ENCODE measurements at places on chromosomes 6 and 20.

GRCh38 chr20:32538526-32538939, 46.6 kb downstream of the NOL4L start:
- no peak for DNase-seq

DNA sequence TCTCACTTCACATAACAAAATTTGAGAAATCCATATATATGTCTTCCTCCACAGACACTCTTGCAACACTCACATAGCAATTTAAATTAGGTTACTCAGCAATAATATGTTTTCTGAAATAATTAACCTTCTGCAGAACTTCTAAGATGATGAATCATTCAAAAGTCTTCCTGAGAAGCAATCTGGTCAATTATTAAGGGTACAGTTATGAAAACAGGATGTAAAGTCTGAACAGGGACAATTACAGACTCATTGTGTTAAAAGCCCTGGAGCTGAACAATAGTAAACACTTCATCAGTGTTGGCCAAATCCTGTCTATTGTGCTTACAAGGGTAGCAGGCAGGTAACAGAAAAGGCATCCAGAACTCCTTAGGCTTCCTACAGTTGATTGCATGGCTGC, 75.4 kb downstream of the FILIP1 start:
- no peak for DNase-seq

DNA sequence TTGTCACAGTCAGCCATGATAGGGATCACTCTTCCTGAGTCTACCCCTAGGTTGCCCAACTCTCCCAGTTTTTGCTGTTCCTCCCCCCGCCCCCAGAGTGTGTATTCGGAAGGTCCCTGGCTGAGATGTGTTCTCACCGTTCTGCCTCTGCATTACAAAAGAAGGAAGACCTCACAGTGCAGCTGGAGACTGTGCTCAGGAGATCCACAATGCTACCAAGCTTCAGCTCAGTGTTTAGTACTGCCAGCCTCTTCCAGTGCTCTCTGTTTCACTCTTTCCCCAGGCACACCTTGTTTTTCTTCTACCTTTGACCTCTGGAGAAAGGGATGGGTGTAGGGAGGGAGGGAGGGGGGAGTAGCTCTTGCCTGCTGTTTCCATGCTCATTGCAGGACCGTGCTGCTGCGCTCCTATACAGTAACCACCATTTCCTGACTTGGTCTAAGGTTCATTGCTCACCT, 13.4 kb upstream of the MOCS1 start:
- DNase-seq: no peak

DNA sequence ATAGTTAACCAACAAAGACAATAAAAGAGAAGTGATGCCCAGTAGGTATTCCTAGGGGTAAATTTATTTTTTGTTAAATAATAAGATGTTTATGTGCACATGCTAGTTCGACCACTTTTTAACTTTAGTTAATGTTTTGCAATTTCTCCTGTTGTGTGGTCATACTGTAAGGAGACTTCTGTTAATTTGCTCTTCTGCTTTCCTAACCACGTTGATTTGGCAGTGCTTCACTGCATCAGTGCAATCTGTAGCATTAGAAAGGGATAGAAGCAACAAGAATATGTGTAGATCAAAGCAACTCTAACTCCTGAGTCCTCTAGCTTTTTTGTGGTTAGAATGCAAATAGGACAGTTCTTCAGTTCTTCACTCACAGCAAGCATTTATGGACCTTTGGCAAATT, 13.9 kb downstream of the MYB start:
- no peak for DNase-seq

DNA sequence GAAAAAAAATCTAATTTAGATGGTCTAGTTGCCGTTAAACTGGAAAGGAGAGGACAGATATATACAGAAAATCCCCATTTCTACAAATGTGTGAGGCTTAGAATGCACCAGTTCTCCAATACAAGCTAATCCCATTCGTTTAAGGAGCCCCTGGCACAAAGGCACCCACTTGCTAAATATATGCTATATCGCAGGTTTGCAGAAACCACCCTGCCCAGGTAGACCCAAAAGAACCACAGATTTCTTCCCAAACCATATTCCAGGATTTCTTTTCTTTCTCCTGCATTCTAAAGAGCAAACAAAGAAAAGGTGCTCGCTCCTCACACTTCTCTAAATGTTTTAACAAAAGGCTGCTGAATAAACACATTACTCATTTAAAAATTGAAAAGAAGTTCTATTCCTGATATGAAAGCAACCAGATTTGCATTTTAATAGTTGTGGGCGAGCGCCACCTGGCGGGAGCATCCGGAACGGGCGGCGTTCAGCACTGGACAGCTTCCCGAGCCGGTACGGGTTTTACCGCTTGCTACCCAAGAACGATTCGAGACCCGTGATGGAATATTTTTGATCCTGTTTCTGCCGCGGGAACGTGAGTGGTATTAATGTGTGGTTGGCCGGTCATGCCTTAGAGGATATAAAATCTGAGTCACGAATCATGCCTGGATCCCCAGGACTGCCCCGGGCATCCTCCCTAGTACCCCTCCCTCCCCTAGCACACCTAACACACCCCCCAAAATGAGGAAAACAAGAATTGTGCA, 2.1 kb downstream of the PTPRT start:
- DNase-seq: peak; percentile 86

DNA sequence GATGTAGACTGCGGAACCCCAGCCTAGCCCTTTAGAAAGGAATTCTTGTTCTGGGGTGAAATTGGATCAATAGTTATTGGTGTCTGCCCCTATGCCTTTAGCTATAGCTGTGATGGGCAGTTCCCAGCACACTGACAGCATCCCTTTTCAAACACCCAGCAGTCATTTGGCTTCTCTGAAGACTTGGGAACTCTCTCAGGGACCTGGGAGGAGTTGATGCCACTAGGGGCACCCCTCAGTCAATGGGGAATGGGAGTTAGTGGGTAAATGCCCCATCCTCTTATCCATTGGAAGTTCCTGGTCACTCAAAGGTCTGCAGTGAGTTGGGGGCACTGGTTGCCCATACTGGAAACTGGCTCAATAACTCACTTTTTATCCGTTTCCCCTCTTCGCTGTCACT, 31.6 kb upstream of the CSNK2A1 start:
- DNase-seq: no peak

GRCh38 chr6:69954733-69955132, 88.4 kb downstream of the COL19A1 start:
- no peak for DNase-seq

GRCh38 chr6:11653028-11653583, 115.6 kb downstream of the TMEM170B start:
- no peak for DNase-seq

- DNase-seq: no peak
These were observed 266.5 kb upstream of the QKI start for GRCh38 chr6:163147994-163148393.

- DNase-seq: no peak
These were observed 101.5 kb upstream of the DUSP22 start for GRCh38 chr6:190596-191395.

DNA sequence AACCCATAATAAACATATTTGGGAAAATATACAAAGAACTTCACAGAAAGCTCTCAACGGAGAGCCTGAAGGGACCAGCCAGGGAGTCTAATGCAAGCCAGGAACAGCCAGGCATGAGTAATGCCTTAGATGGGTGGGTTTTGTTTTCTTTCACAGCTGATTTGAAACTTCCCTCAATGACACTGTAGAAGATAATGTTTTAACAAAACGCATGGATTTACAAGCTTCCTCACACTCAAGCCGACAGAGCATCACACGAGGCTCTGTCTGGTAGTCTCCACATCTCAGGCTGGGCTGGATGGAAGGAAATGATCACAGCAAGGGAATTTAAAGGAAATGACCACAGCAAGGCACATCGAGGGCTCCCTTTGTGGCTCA, 113.9 kb downstream of the GMPR start:
- no peak for DNase-seq

DNA sequence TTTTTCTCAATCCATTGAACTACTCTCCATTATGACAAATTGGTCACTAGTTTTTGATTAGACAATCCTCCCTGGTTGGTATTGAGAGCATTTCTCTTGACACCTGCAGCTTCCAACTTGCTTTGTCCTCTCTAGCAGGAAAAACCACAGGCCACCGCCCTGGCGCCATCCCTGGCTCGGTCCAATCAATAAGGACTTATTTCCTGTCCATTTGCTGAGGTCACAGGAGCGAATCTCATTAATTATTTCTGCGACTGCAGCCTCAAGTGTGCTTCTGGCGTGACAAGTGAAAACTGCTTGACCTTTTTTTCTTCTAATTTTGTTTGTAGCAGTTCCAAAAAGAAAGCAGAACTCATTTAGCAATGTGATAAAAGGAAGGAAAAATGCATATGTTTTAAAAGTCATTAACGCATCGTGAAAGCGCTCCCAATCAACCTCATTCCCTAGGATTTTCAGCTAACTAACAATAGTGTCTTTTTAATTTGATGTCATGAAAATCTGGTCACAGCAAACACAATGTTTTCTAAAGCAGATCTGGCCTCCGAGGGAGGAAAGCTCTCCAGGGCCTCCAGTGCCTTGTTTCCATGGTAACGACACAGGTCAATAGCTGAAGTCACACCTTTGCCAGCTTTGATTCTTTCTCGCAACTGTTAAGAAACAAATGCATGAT, 39.0 kb upstream of the BEND3 start:
- DNase-seq: peak; percentile 52

DNA sequence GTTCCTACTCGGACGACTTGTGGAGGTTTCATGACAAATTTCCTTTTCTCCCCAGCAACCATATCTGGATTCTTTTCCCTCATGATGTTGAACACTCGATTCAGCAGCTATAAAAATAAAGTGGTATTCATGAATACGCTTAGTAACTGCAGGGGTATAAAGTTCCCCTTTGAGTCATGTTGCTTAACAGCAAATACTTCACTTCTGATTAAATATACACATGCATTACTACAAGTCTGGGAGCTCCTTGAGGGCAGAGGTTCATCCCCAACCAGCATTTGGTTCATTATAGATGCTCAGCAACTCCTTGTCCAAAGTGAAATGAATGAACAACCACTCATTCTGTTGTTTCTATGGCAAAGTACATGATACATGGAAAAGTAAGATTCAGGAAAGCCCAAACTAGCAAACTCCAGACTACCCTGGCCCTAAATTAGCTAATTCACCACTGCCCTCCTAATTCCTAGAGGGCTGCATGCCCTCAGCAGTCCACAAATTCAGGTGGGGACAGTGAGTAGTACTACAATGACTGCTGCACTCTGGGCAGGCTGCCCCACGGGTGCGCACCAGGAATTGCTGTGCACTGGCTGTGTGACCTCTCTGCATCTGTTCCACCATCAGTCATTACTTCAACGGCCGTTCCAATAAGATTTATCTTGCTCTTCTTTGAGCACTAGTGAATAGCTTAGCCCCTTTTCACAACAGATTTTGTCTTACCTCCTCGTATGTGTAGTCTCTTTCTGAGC, 15.2 kb downstream of the EIF2S2 start:
- no peak for DNase-seq

DNA sequence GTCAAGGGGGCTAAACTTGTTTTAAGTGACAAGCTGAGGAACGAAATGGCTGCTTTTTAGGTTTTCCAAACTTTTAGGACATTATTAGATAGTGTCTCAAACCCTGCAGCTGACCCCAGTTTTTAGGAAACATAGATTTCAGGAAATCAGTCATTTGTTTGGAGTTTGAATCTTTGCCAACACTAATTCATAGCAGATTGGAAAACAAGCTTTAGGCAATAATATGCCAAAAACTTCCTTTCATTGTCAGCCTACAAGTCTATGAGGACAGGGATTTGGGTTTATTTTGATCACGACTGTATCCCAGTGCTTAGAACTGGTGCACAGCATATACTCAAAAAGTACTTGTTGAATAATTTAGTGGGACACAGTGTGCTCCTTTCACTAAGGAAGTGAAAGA, 123.2 kb downstream of the TINAG start:
- no peak for DNase-seq

GRCh38 chr6:152893187-152893586, 89.7 kb downstream of the FBXO5 start:
- DNase-seq: no peak

DNA sequence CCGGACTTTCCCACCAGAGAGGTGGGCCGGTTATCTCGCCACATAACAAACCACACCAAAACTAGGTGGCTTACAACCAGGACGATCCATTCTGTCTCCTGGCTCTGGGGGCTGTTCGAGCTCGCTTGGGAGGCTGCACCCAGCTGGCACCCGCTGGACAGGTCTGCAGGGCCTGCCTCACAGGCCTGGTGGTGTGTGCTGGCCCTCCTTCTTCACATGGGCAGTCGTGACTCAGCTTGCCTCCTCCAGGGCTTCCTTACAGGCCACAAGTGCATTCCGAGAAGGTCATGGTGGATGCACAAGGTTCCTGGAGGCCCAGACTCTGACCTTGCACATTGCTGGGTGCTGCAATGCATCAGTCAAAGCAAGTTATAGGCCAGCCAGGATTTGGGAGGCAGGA, 34.2 kb downstream of the FOXF2 start:
- no peak for DNase-seq

GRCh38 chr20:20547221-20547875, 165.1 kb downstream of the RALGAPA2 start:
- DNase-seq: no peak

GRCh38 chr20:63767886-63768285, 28.3 kb downstream of the SLC2A4RG start:
- DNase-seq: no peak

- peak; percentile 80 for DNase-seq
These were observed at the start of gene ULBP2 for GRCh38 chr6:149941583-149942460. ULBP2 (plus strand) TSS chr6:149942014; CDS start chr6:149942073, 59 bp downstream.

DNA sequence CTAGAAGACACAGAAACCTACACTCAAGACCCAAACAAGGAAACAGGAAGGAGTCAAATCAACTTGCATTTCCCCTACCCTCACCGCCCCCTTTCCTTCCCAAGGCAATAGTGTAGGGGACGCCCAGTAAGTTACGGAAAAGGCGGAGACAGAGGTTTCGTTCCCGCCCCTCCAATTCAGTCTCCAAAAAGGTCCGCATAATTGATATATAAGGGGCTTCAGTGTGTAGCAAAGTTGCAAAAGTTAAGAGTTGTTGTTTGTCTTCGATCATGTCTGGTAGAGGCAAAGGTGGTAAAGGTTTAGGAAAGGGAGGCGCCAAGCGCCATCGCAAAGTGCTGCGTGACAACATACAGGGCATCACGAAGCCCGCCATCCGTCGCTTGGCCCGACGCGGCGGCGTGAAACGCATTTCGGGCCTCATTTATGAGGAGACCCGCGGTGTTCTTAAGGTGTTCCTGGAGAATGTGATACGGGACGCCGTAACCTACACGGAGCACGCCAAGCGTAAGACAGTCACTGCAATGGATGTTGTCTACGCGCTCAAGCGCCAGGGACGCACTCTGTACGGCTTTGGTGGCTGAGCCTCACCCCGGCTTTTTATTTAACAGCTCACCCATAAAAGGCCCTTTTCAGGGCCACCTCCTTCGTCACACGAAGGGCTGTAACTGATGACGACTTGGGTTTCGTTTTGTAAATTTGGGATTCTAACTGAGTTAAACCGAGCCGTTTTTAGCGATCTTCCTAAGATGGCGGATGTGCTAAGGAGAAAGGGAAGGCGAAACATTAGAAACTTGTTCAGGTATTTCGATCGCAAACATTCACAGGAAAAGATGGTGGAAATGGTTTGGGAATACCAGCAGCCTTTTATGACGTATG, 124.6 kb upstream of the BTN3A2 start:
- no peak for DNase-seq
